ENCODE measurements at places on chromosomes 3 and 15.

GRCh38 chr3:177475356-177475665 is 278.0 kb upstream of the TBL1XR1 start:
- no peak for DNase-seq

DNA sequence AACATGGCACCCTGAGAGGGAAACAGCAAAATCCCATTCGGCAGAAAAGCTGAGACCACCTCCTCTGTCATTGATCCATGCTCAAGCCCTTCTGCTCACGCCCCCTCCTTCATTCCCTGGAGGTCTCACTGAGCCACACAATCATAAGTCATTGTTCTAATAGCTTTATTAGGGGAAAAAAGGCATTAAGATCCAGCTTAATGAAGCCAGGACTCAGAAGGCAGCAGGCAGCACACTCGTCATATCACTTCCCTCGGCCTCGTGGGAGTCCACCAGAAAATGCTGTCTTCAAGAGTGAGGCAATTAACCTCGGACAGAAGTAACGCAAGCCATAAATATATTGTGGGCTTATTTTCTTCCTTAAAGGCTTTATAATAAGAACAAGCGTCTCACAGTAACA is 153.9 kb upstream of the PPP2R3A start:
- no peak for DNase-seq

- no peak for DNase-seq
These were observed 66.5 kb downstream of the CDAN1 start for GRCh38 chr15:42670451-42670850.

GRCh38 chr3:184559336-184559735 is 2.2 kb upstream of the EPHB3 start:
- no peak for DNase-seq

DNA sequence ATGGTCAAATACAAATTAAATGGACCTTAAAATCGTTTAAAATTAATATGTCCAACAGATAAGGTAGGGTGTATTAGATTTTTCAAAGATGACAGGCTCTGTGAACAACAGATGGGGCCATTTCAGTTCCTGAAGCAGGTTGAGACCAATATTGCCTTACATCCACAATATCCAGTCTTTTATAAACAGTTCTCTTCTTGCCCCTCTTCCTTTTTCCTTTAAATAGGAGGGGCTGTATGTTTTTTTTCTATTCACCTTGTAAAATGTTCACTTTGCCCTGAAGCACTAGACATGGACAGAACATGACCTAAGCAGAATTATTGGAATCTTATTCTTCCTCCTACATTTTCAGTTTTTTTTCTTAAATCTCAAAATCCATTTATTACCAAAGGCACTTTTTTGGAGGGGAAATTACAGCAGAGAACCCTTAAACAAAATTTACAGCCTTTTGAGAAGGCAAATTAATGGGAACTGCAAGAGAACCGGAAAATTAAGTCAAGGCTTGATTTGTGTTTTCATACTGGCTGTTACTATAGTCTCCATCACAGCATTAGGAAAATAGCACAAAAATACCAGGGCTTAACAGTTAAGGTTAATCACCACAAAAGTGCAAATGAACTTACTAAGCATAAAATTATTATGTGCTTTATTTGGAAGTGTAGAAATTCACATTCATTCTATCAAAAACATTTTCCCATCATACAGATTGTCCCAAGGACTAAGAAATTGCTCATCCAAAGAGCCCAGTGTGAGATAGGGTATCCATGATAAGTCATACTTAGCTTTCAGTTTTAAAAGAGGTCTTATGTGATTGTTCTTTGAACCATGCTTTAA is 55.8 kb downstream of the CMSS1 start:
- DNase-seq = no peak

GRCh38 chr15:60969658-60970057 is 259.4 kb downstream of the RORA start:
- DNase-seq = no peak

- DNase-seq = peak; percentile 91
These were observed 70.5 kb upstream of the KLHL25 start for GRCh38 chr15:85865070-85865684.

- peak; percentile 86 for DNase-seq
These were observed 1028.2 kb downstream of the MCTP2 start for GRCh38 chr15:95259513-95259912.

DNA sequence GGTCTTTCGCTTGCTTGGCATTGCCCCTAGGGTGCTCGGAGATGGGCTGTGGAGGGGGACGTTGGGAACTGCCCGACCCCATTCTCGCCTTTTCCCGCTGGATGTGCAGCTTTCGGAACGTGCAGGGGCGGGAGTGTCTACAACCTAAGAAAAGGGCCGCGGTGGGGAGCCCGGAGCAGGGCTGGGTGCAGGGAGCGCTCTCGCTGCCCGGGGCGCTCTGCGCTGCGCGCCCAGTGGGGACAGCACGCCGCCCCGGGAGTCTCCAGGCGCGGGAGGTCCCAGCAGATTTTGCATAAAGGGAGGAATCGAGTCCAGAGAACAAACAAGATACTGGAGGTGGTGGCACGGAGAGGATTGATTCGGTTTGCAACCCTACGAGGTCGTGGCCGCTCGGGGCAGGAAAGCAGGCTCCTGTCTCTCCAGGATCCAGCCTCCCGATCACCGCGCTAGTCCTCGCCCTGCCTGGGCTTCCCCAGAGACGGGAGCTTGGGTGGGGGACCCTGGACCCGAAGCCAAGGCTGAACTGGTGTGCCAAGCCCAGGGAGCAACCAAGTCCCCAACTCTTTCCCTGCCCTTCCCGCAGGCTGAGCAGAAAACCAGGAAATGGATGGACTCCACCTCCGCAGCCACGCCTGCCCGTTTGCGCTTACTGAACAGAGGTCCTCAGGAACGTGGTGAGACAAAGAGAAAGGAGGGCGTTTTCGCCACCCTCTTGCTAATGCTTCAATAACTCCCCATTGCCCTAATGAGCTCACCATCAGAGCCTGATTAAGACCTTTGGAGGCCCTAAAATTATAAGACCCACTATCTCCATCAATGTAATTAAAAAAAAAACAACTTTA is 59.7 kb downstream of the NOX5 start:
- peak; percentile 79 for DNase-seq

DNA sequence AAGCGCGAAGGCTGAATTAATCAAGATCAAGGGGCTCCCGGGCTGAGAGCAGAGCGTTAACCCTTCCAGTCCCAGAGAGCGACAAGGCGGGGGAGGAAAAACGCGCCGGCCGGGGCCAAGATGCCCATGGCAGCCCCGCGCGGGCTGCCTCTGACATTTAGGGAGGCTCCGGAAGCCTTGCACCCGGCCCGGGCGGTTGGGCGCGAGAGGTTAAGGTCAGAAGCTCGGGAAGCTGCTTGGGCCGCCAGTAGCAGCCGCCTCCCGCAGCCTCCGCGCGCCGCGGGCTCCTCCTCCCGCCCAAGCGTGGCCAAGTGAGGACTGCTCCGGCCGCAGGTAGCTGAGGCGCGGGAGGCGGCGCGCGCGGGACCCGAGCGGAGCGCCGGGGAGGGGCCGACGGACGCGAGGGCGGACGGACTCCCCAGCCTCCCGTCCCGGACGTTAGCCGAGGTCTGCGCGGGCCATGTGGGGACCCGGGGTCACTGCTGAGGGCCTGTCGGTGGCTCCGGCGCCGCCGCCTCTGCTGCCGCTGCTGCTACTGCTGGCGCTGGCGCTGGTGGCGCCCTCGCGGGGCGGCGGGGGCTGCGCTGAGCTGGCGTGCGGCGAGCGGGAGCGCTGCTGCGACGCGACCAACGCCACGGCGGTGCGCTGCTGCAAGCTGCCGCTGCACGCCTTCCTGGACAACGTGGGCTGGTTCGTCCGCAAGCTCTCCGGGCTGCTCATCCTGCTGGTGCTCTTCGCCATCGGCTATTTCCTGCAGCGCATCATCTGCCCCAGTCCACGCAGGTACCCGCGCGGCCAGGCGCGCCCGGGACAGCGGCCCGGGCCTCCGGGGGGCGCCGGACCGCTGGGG is at the start of gene C3orf80:
Gene C3orf80, plus strand, starts transcription at position 247 of the 850 bp plus-strand sequence. Its CDS starts 214 bp downstream, at position 461.
- peak; percentile 85 for DNase-seq

GRCh38 chr3:51100536-51100851 is 284.6 kb upstream of the MANF start:
- no peak for DNase-seq

- DNase-seq = peak; percentile 75
These were observed at the start of the genes FOXL2 and FOXL2NB for GRCh38 chr3:138946663-138947494. FOXL2 (minus strand) TSS chr3:138947137; CDS start chr3:138946722, 415 bp downstream. FOXL2NB (plus strand) TSS chr3:138947217; CDS start chr3:138947365, 148 bp downstream.

DNA sequence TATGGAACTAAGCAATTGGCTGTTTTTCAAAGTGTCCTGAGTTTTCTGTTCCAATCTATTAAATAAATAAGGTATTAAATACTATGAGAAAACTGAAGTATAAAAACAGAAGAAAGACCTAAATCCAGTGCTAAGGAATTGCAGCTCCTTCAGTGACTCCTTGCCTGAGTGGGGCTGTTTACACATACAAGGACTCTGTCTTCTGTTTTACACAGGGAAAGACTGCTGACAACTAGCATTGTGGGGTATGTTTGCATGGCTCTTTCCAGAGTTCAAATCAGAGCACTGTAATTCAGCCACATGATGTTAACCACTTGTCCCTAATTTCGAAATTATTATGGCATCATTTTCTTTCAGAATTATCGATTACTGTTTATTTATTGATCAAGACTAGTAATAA is 31.3 kb upstream of the MEIS2 start:
- DNase-seq = no peak

GRCh38 chr3:53731934-53732624 is 114.1 kb downstream of the CHDH start:
- no peak for DNase-seq

DNA sequence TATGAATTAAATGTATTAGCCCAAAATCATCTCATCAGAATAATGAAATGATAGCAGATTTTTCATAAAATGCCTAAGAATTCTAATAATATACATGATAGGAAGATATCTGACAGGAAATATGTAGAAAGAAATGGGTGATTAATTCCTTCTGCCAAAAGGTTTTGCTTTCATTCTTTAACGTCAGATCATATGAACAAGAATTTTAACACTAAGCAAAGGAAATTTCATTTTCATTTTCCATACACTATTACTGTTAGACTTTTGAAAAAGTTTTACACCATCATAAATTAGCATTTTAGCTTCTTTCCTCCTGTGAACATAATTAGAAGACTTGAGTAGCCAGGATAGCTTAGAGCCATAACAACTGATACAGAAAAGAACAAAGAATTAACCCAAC is 1099.9 kb downstream of the NSUN3 start:
- DNase-seq = no peak

DNA sequence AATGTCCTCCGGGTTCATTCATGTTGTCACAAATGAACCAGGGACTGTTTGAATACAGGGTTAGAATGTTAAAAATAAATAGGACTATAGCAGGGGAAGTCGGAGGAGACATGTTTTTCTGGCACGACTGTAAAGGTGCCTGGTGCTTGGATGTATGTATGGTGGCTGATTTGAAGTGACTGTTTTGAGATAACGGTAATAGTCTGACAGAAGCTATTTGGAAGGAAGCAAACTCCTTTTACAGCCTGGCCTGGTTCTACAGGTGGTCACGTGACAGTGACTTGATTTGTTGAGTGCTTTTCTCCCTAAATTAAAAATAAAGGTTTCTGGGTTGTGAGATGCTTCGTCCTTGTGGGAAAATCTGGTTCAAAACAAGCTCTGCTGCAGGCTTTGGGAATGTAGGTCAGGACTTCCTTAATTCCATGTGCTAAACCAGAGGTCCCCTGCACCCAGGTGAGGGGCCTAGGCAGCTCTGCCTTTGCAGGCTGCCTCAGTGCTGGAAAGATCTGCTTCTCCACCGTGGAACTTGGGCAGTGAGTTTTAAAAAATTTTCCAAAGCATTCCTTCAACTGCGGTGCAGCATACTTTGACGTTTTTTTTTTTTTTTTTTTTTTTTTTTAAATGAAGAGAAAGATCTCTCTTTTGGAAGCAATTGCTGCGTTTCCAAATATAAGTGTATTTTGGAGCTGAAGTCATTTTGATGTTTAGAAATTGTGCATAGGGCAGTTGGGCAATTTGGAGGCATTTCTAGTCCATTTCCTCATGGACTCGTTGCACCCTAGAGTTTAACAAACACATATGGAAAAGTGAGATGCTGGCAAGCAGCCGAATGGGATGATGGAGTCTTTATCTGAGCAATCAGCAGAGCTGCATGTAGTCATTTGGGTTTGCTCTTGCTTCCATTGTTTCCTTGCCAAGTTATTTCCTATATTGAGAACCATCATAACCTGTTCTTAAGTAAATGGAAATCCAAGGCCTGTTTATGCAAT is 30.9 kb downstream of the ITPR1 start:
- DNase-seq = no peak

DNA sequence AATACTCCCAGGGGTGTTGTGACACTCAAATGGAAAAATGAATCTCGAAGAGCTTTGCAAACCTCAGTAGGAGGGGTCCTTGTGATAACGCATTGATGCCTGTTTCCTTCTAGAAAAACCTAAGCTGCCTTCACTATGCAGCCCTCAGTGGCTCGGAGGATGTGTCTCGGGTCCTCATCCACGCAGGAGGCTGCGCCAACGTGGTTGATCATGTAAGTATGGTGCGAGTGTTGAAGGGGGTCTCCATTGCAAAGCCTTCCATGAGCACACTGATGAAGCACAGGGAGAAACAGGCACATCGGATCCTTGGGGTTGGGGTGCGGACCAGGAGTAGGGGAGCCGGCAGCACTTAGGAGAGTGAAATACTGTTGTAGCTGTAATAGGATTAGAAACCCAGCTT is 22.3 kb downstream of the ANKDD1A start:
- DNase-seq = no peak

- DNase-seq = no peak
These were observed 7.8 kb upstream of the C3orf52 start for GRCh38 chr3:112078125-112079083.

GRCh38 chr15:57726411-57726810 is 19.9 kb downstream of the POLR2M start:
- no peak for DNase-seq

DNA sequence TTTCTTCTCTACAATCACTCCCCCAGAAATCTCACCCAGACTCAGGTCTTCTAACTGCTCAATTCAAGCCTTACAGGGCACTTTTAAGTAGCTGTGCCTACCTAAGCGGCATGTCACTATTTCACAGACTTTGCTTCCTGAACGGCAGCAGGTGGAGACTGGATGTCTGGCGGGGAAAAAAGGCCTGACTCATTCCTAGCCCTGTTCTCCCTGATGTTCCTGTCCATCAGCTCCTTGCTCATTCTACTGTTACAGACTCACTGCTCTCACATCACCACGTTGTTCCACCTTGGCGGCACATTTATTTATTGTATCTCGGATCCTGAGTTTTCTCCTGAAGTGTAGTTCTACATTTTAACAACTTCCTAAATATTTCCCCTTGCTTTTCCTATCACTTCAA is 52.6 kb upstream of the ATP11B start:
- DNase-seq = no peak

GRCh38 chr3:17632401-17633100 is 109.9 kb downstream of the TBC1D5 start:
- DNase-seq = no peak

DNA sequence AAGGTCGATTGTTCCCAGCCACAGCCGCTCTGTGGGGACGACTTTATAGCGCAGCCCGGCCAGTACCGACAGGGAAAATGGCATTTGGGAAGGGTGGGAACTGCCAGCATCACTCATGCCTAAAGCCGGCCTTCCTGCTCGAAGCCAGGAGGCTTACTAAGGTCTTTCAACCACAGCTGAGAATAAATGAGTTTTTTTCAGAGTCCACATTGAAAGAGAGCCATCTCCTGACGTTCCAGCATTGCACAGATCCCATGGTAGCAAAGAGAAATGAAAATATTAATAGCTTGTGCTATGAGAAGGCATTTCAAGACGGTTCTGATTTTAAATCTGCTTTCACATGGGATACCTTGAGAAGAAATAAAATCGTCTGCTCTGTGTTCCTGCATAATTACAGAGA is 230.2 kb upstream of the IGF1R start:
- DNase-seq = no peak
